Brain microvascular endothelial cell (primary cell): ENCODE measurements at places on chromosomes 6 and 20.
A peak's percentile ranks its signal among the peaks of the same experiment; 100 is the strongest.

- no peak for DNase-seq
These were observed 88.6 kb downstream of the OPRM1 start for GRCh38 chr6:154127657-154128056.

DNA sequence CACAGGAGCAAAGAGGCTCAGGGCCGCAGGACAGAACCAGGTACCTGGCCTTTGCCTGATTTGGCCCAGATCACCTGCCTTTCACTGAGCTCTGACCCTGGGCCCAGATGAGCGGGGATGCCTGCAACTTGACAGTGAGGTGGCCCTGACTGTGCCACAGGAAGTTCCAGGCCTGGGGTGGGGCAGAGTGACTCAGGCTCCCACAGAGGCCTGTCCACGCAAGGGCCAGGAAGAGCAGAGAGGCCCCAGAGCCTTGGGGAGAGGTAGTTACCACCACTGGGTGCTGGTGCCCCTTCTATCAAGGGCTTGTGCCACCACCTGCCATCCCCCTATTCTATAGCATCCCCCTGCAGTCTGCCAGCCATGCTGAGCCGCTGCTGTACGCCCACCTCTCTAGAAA lies 4.1 kb upstream of the NOL4L start:
- no peak for DNase-seq

GRCh38 chr6:135146162-135146934 lies 34.8 kb upstream of the MYB start:
- DNase-seq = peak; percentile 85

DNA sequence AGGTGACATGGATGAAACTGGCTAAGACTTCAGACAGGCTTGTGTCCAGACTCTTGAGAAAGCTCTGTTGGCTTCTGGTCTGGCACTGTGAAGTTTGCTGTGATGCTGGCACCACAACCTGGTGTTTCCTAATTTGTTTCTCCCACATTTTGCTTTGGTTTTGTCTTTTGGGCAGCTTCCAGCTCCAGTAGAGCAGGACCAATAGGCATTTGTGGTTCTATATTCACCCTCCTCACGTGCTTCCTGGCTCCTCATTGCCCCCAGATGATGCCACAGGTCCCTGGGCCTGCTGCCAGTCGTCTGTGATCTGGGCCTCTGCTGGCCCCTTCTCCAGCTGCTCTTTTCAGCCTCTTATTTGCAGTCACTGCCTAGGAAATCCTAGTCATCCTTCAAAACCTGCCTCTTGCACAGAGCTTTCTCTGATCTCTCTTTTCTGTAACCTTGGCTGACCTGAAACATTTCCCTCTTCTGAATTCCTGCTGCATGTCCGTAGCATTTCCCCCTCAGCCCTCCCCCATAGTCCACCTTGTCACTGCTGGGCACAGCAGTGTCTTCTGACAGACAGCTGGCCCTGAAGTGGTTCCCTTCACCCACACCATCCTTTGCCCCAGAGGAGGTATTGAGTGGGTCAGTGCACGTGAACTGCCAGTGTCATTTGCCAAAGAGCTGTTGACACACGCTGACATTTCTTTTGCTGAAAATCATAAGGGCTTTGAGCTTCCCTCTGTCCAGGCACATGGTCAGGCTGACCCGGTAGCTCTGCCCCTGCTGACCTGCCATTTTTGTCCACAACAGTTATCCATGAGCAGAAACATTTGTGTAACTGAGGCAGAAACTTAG lies 63.0 kb downstream of the PTPN1 start:
- DNase-seq = no peak

- no peak for DNase-seq
These were observed 101.5 kb downstream of the CEBPB start for GRCh38 chr20:50292079-50292590.

- peak; percentile 41 for DNase-seq
These were observed 904 bp downstream of the MDFI start for GRCh38 chr6:41638935-41639808.

GRCh38 chr6:9612489-9612888 lies 802.4 kb downstream of the TFAP2A start:
- peak; percentile 10 for DNase-seq

GRCh38 chr6:39770446-39770845 lies 21.7 kb upstream of the DAAM2 start:
- DNase-seq = no peak

DNA sequence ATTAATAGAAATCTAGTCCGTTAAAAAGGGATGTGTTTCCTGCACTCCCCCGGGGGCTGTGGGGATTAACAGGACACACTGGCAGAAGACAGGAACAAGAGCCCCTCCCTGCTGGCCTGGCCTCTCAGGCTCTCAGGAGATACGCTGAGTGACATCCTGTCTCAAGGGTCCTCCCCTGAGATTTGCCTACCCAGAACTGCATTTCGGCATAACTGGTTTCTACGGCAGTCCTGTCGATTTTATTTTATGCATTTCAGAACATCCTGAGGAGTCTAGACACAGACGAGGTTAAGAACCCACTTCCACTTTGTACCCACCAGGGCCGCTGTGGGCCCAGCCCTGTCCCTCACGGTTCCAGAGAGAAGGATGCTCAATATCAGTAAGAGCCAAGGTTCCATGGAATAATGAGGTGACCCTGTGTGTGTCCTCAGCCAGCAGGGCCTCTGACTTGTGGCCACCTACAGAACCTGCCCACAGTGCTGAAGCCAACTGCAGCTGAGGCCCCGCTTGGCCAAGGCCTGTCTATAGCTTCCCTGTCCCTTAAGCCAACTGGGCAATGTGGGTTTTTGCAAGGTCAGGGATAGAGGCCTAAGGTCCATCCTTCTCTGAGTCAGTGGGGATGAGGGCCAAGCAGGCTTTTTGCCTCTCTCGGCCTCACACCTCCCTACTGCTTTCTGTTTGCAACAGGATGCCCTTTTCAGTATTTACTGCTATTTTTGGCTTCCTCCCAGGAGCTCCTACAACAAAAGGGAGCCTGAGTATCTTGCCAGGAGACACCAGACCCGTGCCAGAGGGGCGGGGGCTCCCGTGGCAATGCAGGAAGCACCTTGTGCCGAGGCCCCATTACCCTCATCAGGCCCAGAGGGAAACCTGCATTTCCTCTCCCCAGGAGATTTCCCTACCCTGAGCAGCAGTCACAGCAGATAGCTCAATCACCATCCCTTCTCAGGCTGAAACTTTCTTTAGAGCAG lies 14.7 kb downstream of the UQCC2 start:
- no peak for DNase-seq

- DNase-seq = peak; percentile 41
These were observed 9.9 kb upstream of the BAK1 start for GRCh38 chr6:33589731-33590530.

GRCh38 chr6:75933387-75933975 lies 139.0 kb downstream of the IMPG1 start:
- no peak for DNase-seq

GRCh38 chr6:108176281-108177089 lies 10.7 kb downstream of the NR2E1 start:
- DNase-seq = no peak

DNA sequence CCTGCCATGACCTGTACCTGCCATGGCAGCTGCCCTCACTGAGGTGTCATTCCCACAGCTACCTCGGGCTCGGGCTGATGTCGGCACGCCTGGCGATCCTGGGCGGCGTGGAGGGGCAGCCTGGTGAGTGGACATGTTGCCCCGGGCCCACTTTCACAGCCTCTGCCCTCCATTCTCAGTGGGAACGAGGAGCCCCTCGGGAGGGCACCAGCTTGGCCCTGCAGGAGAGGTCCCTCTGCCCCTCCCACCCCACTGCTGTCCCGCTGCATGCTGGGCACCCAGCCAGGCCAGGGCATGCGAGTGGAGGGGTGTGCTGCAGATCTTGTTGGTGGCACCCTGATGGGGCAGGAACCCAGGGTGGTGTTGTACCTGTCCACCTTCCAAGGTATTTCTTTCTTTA lies 23.0 kb downstream of the ENTPD6 start:
- DNase-seq = no peak

- DNase-seq = peak; percentile 80
These were observed 98.5 kb downstream of the INSM1 start for GRCh38 chr20:20466341-20466879.

GRCh38 chr20:6636209-6637159 lies 131.0 kb upstream of the BMP2 start:
- DNase-seq = peak; percentile 69

DNA sequence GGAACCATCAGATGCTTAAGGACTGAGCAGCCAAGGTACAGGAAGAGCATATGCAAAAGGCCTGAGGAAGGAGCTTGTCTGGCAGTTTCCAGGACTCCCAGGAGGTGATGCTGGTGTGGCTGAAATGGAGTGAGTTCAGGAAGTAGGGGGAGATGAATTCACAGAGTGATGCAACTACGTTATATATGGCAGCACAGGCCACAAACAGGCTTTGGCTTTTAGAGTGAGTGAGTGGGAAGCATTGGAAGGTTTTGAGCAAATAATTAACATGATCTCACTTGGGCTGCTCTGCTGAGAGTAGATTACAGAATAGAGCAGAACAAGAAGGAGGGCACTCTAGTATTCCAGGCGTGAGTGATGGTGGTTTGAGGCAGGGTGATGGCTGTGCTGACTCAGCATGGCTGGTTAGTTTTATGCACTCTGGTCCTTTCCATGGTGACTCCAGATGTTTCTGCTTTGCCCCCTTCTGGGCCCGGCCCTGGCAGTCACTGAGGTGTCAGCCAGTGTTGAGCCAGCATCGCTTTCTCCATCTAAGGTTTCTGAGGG lies 6.5 kb downstream of the BTN2A2 start:
- no peak for DNase-seq

DNA sequence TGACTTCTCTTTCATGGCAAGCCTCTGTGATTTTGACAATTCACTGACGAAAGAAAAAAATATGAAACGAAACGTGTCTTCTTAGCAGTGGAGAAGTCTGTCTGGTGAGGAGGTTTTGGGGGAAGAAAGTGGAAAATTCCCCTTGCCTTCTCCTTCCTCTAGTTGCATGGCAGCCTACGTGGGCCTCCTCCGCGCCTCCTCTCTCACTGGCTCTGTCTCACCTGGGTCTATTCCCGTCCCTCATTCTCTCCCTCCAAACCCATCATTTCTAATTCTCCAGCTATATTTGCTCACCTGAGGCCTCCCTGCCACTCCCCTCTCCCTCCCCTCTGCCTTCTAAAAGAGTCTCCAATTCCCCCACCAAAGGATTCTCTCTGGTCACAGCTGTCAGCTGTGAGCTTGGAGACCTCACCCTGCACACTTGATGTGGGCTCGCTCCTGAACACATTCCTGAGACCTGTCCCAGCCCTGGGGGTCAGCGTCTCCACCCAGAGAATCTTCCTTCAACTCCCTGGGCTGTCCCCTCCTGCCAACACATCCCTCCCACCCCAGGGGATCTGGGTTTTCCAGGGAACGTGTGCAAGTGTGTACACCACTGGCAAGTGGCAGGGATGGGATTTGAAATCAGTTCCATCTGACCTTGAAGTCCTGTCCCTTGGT lies 159.6 kb upstream of the PMEPA1 start:
- DNase-seq = no peak

- no peak for DNase-seq
These were observed 181.3 kb upstream of the HS3ST5 start for GRCh38 chr6:114524081-114524480.

- no peak for DNase-seq
These were observed 55.0 kb downstream of the TBC1D7 start for GRCh38 chr6:13273202-13273930.

DNA sequence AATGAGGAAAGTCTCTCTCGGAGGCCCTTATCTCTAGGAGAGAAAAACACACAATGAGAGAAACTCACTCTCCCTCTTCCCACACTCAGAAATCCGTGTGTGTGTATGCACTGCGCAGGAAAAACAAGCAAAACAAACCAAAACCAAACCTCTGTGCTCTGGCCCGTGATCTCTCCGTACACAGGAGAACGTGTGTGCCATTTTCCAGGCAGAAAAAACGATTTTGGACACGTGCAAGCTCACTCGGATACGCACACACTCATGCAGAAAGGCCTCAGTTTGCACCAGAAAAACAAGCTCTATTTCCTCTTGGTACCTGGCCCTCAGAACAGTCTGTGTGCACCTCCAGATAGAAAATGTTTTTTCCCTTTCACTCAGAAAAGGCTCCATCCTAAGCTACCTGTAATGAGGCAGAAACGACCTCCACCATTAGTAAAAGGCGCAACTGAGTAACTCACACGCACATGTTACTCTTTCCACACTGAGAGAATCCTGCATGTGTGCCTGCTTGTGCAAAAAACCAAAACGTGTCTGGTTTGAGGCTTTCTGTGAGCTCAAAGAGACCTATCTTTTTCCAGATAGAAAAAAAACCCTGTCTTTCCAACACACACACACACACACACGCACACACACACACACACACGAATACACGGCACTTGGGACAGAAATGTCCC lies 99.2 kb downstream of the EDN3 start:
- no peak for DNase-seq

GRCh38 chr6:155894758-155895157 lies 439.1 kb upstream of the NOX3 start:
- DNase-seq = no peak

- DNase-seq = peak; percentile 48
These were observed 492.0 kb upstream of the MARCKS start for GRCh38 chr6:113365191-113365590.

DNA sequence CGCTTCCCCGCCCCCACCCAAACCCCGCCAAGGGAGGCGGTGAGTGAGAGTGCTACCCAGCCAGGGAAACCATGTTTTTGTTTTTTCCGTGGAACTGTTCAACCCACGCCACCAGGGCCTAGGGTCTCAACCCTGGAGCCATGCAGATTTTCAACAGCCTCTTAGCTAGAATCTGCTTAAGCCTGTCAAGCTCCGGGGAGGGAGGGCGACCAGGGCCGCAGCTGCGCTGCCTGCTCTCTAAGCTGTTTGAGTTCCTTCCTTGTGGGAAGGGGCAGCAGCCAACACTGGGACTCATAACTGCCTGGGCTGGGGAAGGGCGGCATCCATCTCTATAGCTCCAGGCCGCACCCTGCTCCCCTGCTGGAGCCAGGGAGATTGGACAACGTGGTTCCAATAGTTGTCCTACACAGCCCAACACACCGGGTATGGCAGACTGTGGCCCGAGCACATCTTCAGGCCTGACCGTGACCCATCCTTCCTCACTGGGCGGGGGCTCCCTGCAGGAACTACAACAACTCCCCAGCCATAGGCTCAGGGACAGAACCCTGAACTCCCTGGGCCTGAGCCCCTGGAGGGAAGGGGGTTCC lies 1065.7 kb upstream of the MANEA start:
- DNase-seq = no peak

GRCh38 chr6:51792273-51793030 lies 295.0 kb downstream of the PKHD1 start:
- DNase-seq = no peak

GRCh38 chr20:50873585-50873984 lies 57.7 kb downstream of the ADNP start:
- DNase-seq = no peak

- no peak for DNase-seq
These were observed 9.2 kb downstream of the PHF3 start for GRCh38 chr6:63644668-63645326.

GRCh38 chr6:90397929-90398674 lies 101.5 kb upstream of the BACH2 start:
- DNase-seq = peak; percentile 41

- DNase-seq = no peak
These were observed 221.0 kb upstream of the SULF2 start for GRCh38 chr20:48006036-48006833.

- peak; percentile 16 for DNase-seq
These were observed 1.5 kb downstream of the ARID1B start for GRCh38 chr6:156778454-156779205.

GRCh38 chr20:13278812-13279570 lies 57.9 kb downstream of the ISM1 start:
- DNase-seq = no peak
